ENCODE measurements at places on chromosomes 1 and 21.
A peak's percentile ranks its signal among the peaks of the same experiment; 100 is the strongest.

GRCh38 chr1:67414574-67414973 is 15.6 kb downstream of the SERBP1 start:
- DNase-seq, result no peak

DNA sequence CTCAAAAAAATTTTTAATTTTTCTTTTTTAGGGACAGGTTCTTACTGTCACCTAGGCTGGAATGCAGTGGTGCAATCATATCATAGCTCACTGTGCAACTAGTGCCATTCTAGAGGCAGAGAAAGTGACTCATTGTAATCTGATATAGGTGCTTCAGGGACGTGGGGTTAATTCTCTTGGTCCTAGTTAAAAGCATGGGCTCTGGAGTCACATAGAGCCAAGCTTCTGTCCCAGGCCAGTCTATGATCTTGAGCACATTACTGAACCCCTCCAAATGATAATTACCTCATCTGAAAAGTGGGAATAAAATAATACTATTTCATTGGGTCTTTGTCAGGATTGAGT is 1.1 kb upstream of the ADIPOR1 start:
- no peak for DNase-seq

DNA sequence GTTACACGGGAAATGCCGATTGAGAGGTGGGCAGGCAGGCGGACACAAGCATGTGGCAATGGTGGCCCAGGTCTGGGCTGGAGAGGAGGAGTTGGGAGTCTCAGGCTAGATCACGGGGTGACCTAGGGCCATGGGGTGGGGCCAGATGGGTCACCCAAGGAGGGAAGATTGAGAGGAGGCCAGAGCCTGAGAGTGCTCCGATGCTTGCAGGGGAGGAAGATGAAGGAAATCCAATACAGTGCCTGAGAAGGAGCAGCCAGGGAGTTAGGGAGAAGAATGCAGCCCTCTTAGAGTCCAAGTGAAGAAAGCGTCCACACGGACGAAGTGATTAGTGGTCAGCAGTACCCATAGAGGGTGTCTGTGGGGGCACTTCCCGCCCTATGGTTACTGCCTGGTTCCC is 61.4 kb upstream of the FAM3B start:
- DNase-seq, result no peak

DNA sequence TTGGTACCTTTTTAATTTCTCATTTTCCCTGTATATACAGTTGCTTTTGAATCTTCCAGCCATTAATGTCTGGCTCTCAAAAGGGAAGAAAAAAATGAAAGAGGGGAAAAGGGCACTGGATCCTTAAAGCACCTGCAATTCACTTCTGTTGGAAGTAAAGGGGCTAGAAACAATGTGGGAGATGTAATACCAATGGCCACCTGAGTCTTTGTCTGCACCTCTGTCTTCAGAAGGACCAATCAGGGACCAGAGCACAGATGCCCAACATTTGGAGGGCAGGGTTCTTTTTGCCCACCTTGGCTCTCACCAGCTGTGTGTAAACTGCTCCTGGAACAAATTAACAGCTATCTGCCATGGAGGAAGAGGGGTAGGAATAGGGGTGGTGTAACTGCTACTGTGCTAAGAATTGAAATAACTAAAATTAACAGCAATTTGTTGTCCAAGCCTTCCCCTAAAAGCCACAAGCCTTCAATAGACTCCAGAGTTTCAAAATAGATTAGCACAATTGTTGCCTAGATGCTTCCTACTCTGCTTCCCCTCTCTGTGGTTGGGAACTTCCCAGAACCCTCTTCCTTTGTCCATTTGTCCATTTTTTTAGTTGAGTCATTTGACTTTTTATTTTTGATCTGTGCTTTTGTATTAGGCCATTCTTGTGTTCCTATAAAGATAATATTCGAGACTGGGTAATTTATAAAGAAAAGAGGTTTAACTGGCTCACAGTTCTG is 11.5 kb upstream of the LRRC8B start:
- no peak for DNase-seq

- DNase-seq, result peak; percentile 60
These were observed 4.3 kb downstream of the BEST4 start for GRCh38 chr1:44783697-44784093.

- DNase-seq, result no peak
These were observed 158.8 kb downstream of the URB2 start for GRCh38 chr1:229784834-229785233.

GRCh38 chr1:59215766-59216291 is 81.1 kb upstream of the FGGY start:
- no peak for DNase-seq

GRCh38 chr1:161185282-161185682 is 8.0 kb upstream of the B4GALT3 start:
- no peak for DNase-seq

GRCh38 chr1:244065960-244066388 is 14.9 kb downstream of the ZBTB18 start:
- no peak for DNase-seq

GRCh38 chr1:203937678-203938330 is 76.4 kb downstream of the SNRPE start:
- no peak for DNase-seq

GRCh38 chr1:208223136-208223535 is 21.0 kb downstream of the PLXNA2 start:
- DNase-seq, result no peak

- no peak for DNase-seq
These were observed 353.7 kb upstream of the GREM2 start for GRCh38 chr1:240965581-240966091.

GRCh38 chr1:227887697-227888403 is 59.9 kb downstream of the WNT9A start:
- peak; percentile 53 for DNase-seq

DNA sequence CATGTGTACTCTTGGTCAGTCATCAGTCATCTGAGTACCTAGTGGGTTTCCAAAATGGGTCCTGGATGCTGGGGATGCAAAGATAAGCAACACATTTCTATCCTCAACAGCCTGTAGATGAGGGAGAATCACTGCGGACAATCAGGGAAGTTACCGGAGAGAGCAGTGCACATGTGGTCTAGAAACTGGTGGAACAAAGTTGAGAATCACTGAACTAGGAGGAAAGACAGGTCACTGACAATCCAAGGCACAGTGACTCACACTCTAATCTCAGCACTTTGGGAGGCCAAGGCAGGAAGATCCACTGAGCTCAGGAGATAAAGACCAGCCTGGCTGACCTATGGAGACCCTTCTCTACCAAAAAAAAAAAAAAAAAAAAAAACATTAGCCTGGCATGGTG is 31.4 kb upstream of the LGALS8 start:
- no peak for DNase-seq

GRCh38 chr1:10253755-10254154 is 43.4 kb downstream of the KIF1B start:
- no peak for DNase-seq

- DNase-seq, result no peak
These were observed 199.5 kb downstream of the ADSS2 start for GRCh38 chr1:244252211-244252610.

- no peak for DNase-seq
These were observed 1.9 kb downstream of the BTBD19 start for GRCh38 chr1:44810101-44810761.

DNA sequence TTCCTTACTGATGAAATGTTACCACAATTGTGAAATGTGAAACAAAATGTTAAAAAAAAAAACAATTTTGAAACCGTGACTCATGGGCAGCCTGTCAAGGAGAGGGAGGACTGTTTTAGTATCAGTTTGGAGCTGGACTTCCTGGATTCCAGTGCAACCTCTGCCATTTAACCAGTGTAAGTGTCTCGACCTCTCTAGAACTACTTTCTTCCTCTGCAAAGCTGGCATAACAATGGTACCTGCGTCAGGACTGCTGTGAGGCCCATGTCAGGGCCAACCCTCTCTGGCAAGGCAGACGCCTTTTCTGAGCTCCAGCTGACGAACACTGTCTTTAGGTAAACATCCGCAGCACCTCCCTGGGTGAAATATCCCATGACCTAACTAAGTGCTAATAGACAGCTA is 20.9 kb downstream of the URB1 start:
- no peak for DNase-seq

- DNase-seq, result no peak
These were observed 57.7 kb downstream of the SELENOF start for GRCh38 chr1:86856196-86856595.

GRCh38 chr1:6197746-6198427 is 1.5 kb downstream of the RPL22 start:
- no peak for DNase-seq

GRCh38 chr1:17709981-17710380 is 45.2 kb upstream of the ACTL8 start:
- no peak for DNase-seq

DNA sequence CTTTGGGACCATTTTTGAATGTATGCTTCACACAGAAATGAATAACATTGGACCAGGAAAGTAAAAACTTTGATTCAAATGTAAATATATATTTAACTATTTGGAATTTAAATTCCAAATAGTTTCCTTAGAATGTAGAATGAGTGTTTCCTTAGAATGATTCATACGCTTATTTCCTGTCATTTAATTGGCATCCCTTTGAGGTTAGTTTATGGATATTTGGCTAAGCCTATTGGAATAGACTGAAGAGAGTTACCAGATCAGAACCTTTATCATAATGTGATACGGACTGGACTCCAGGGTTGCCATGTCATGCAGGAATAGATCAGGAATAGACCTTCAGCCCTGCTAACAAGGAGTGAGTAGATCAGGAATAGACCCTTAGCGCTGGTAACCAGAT is 133.1 kb downstream of the TNNI3K start:
- no peak for DNase-seq

GRCh38 chr1:180522213-180522515 is 19.8 kb upstream of the ACBD6 start:
- no peak for DNase-seq

DNA sequence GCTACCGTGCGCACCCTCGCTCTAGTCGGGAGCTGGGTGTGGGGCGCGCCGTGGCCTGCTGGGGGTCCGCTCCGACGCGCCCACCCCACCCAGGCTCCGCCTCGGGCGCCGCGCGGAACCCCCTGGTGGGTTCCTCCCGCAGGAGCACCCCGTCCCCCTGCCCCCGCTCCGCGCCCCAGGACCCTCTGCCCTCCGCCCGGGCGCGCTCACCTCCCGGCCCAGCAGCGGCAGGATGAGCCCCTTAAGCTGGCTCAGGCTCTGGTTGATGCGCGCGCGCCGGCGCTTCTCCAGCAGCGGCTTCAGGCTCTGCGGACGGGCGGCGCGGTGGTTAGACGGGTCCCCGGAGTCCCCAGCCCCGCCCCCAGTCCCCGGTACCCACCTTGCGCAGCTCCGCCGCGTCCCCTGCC is 319 bp downstream of the HES2 start:
- no peak for DNase-seq

DNA sequence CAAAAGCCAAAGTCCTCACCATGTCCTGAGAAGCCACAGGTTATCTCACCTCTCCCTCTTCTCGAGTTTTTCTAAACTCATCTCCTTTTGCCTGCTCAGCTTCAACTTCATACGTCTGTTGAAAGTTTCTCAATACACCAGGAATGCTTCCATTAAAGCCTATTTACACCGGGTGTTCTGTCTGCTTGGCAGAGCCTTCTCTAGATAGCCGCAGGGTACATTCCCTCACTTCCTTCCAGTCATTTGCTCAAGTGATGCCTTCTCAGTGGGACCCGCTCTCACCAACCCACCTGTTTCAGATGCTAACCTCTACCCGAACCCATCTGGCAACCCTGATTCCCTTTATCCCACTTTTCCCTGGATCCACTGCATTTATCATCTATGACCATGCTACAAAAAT is 257.0 kb upstream of the ADGRL2 start:
- no peak for DNase-seq

GRCh38 chr1:18290740-18291412 is 183.3 kb downstream of the IGSF21 start:
- DNase-seq, result no peak

DNA sequence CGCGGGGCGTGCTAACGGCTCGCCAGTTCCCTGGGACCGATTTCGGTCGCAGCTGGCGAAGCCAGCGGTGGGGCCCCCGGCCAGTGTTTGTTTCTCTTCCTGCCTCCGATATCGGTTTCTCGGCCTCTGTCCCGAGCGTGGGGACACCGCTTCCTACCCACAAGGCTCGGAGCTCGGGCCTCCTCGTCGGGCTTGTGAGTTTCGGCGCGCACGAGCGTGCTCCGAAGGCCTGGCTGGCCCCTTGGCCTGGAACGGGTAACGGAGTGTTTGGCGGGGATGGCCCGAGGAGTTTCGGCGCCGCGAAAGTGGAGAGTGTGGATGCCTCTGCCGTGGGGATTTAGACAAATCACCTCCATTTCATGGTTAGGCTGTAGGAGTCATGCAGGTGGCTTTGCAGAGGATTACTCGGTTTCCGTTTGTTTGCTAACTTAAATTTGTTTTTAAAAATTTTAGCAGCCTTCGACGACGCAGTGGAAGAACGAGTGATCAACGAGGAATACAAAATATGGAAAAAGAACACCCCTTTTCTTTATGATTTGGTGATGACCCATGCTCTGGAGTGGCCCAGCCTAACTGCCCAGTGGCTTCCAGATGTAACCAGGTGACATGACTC is 559 bp downstream of the RBBP4 start:
- no peak for DNase-seq

DNA sequence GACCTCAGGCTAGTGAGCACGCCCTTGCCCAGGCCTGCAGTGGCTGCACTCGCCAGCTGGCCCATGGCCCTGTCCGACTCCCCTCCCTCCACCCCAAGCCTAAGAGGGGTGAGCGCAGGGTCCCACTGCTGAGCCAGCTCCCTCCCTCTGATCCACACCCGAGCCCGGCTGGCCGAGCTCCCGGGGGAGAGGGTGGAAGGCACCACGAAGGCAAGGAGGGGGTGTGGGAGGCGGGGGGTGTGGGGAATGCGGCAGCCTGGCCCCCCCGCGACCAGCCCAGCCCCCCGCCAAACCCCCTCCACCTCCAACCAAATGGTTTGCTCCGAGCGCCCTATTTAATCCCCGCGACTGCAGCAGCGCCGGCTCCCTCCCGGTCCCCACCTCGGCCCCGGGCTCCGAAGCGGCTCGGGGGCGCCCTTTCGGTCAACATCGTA is at the start of gene CADM3:
TSS of gene CADM3 (plus strand) at position 362 of the 434 bp plus-strand sequence. CDS start 151 bp downstream, outside the sequence.
- DNase-seq, result no peak

GRCh38 chr1:3227351-3227704 is 158.3 kb downstream of the PRDM16 start:
- no peak for DNase-seq

GRCh38 chr21:42818328-42818749 is 61.0 kb downstream of the WDR4 start:
- peak; percentile 73 for DNase-seq

- no peak for DNase-seq
These were observed 360.0 kb downstream of the HHAT start for GRCh38 chr1:210688512-210689234.

Measured in activated CD8-positive, alpha-beta memory T cell treated with anti-CD3 and anti-CD28 coated beads, Interleukin-2, amount 50 U/mL, for 48 hours (primary cell).